ENCODE measurements at places on chromosomes 6 and 20.

GRCh38 chr6:141677598-141678211 lies 455.0 kb upstream of the GJE1 start:
- no peak for DNase-seq

DNA sequence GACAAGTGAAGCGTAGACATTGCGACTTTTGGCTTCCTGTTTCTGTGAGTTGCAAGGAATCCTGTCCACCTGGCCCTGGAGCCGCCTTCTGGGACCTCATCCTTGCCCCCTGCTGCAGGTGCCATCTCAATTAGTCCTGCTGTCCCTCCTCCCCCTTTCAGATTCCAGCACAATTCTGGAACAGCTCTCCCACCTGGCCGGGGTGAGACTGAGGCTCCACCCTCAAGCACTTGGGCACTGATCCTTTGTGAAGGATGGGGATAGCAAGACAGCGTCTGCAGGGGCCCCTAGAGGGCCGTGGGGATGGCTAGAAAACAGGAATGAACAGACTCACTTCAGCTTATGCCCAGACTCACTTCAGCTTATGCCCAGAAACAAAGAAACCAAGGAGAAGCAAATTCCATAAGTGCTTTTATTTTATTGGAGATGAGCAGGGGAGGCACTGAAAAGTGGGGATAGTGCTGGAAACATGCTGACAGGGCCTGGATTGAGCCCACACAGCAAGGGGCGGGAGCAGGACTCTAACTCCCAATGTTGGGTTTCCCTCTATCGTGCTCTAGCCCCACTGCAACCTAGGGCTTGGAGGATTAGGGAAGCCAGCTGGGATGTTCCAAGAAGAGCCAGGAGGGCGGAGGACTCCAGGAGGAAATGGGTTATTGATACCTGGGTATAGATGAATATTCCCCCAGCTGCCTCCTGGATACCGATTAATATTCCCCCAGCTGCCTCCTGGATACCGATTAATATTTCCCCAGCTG lies 1.4 kb downstream of the C6orf15 start:
- no peak for DNase-seq

DNA sequence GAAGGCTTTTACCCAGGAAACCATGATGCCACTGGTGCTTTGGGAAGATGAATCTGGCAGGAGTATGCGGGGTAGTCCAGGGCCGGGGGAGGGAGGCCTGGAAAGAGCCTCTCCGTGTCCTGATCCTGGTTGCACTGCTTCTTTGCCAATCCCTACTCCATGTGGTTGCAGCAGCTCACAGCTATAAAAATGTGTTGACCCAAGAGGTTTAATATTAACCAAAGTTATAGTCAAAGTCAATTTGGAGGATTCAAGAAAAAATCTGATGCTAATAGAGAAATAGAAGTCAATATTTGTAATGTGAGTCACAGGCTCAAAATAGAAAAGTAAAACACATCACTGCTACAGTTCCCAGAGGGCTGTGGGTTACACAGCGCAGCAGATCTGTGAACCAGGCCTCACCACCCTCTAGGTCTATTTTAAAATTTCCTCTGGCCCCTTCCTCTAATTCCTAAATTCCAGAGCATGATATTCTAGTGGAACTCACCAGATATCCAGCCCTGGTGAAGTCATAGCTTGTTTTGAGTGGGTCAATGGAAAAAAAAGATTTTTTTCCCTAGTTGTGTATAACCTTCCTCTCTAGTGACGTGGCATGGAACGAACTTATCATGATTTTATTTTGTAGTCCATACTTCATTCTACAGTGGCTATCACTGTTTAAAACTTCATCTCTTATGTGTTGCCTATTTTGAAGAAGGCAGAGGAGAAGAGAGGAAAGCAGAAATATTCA lies 63.2 kb upstream of the BMP2 start:
- DNase-seq, result no peak

GRCh38 chr20:48381353-48382120 lies 446.3 kb downstream of the PREX1 start:
- DNase-seq, result no peak

DNA sequence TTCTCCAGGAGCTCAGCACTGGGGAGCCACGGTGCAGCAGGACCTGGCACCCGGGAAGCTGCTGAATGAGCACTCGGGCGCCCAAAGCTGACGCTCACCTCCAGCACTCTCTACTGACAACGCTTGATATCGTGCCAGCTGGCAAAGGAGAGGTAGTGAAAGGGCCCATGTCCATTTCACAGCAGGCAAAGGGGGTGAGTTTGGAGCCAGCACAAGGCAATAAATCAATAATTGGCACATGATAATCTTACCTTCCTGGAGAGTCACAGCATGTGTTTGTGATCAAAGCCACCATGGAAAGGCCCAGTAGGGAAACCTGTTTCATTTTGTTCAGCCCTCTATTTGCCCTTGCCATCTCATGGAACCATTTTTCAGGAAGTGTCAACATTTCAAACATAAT lies 23.3 kb upstream of the SMIM26 start:
- DNase-seq, result no peak
